ENCODE measurements at places on chromosomes 3 and 15.

DNA sequence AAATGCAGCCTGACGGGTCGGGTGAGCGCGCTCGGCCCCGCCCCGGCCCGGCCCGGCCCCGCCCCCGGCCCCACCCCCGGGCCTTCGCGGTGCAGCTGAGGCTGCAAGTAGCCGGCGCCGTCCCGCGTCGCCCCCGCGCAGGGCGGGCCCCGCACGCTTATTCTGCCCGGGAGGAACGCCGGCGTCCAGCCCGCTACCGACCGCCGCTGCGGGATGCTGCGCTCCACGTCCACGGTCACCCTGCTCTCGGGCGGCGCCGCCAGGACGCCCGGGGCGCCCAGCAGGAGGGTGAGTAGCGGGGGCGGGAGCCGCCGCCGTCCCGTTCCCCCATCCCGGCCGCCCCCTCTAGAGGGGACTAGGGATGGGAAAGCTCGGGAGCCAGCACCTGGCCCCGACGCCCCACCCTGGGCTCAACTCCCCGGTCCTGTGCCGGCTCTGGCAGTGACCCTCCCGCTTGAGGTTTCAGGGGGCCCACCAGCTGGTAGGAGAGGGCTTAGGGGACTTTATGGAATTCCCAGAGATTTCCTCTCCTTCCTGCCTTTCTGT, at the start of gene MYZAP:
TSS of gene MYZAP (plus strand) at position 83 of the 546 bp plus-strand sequence. CDS start at position 214, 131 bp downstream.
- peaks cover 37% of the 10 kb centered on the region for H3K4me1 ChIP-seq
- peak; percentile 83 for ATAC-seq
- H3K27ac ChIP-seq = peak within 1 kb of the TSS; percentile 58
- peak within 1 kb of the TSS; percentile 73 for H3K4me3 ChIP-seq
- peaks cover 24% of the 10 kb centered on the region for H3K27me3 ChIP-seq

DNA sequence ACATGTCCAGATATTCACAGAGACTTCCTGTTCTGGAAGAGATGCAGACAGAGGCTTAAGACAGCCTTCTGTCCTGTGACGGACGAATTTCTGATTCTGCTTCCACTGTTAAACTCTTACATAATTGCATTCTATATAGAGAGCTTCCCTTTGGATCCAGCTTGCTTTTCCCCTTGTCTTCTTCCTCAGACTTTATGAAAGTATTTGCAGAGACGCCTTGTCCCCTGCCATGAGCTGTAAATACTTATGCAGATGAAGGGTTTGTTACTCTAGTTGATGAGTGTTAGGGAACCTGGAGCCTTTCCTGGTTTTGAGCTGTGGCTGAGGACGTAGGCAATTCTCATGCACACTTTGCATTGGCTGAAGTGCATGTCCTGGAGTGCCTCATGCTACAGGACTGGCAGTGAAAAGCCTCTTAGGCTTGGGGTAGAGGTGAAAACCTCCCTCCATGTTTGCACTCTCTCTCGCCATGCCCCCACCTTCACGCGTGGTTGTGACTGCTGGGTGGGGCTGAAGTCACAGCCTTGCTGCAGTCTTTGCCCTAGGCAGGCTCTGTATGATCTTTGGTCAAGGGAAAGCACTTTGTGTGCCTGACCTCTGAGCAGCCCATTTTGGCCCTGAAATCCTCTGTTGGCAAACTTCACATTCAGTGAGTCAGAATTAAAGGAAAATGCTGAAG, 286.6 kb downstream of the PTPRG start:
- ATAC-seq = no peak
- no peak overlapping the region for H3K27ac ChIP-seq
- H3K4me1 ChIP-seq = no peaks in the 10 kb centered on the region
- H3K4me3 ChIP-seq = no peak overlapping the region
- H3K36me3 ChIP-seq = no peaks in the 10 kb centered on the region

DNA sequence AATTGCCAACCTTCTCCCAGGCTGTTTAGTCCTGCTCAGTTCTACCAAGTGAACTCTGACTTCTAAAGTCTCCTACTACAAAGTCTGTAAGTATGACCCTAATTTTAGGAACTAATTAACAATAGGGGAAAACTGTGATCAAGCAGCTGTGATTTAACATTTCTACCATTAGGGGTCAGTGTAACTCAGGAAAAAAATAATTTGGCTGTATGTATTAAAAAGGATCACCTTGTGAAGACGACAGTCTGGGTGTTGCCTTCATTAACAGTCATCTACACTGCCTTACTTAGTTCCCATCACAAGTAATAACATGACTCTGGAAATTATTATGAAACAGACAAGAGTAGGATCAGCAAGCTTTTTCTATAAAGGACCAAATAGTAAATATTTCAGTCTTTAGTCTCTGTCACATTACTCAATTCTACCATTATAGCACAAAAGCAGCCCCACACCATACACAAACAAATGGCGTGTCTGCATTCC, 4.2 kb upstream of the NPHP3 start:
- H3K4me3 ChIP-seq = no peak overlapping the region
- no peaks in the 10 kb centered on the region for H3K36me3 ChIP-seq
- peaks cover 14% of the 10 kb centered on the region for H3K4me1 ChIP-seq
- ATAC-seq = no peak
- H3K27me3 ChIP-seq = no peaks in the 10 kb centered on the region

- H3K27ac ChIP-seq = no peak overlapping the region
- H3K4me1 ChIP-seq = peaks cover 62% of the 10 kb centered on the region
- ATAC-seq = no peak
- H3K27me3 ChIP-seq = no peaks in the 10 kb centered on the region
- peaks cover 27% of the 10 kb centered on the region for H3K36me3 ChIP-seq
Observed at GRCh38 chr15:90585863-90586262, 56.1 kb downstream of the CRTC3 start.

- H3K36me3 ChIP-seq = no peaks in the 10 kb centered on the region
- no peak overlapping the region for H3K27ac ChIP-seq
- H3K27me3 ChIP-seq = no peaks in the 10 kb centered on the region
- no peak overlapping the region for H3K4me3 ChIP-seq
- H3K4me1 ChIP-seq = no peaks in the 10 kb centered on the region
Observed at GRCh38 chr15:77517579-77517978, 96.9 kb downstream of the HMG20A start.

DNA sequence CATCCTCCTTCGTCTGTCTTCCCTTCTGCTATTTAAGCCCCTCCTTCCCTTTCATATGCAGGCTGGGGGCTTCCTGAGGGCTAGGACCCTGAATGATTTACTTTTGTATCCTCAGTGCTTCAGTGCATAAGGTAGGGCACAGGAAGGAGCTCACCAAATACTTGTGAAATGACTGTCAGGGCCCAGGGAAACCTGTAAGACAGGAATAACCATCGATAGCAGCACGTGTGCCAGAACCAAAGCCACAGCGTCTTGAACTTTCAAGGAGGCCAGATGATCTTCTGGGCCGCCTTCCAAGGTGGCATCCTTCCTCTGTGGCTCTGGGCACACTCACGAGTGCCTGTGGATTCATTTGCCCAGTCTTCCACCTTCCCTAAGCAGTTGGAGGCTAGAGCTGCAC, 3.9 kb downstream of the TMED3 start:
- no peak overlapping the region for H3K27ac ChIP-seq
- no peaks in the 10 kb centered on the region for H3K27me3 ChIP-seq
- peaks cover 37% of the 10 kb centered on the region for H3K4me1 ChIP-seq
- H3K4me3 ChIP-seq = no peak overlapping the region
- ATAC-seq = no peak
- peaks cover 63% of the 10 kb centered on the region for H3K36me3 ChIP-seq

DNA sequence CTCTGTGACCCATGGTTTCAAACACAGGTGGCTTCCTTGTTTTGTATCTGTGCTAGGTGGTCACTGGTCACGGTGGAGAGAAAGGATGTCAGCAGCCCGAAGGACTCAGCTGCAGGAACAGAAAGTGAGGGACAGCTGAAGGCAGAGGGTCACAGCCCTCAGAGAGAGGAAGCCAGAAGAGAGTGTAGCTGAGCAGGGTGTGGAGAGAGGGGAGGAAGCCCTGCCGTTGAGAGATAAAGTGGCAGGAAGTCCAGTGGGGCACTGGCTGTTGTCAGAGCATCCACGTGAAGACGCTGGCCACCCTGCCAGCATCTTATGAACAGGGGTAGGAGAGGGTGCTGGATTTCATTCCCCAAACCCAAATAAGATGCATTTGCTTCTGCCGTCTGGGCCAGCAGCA, 36.9 kb downstream of the LIMD1 start:
- ATAC-seq = peak; percentile 68
- H3K4me3 ChIP-seq = no peak overlapping the region
- peaks cover 64% of the 10 kb centered on the region for H3K4me1 ChIP-seq
- H3K36me3 ChIP-seq = peaks cover 22% of the 10 kb centered on the region

DNA sequence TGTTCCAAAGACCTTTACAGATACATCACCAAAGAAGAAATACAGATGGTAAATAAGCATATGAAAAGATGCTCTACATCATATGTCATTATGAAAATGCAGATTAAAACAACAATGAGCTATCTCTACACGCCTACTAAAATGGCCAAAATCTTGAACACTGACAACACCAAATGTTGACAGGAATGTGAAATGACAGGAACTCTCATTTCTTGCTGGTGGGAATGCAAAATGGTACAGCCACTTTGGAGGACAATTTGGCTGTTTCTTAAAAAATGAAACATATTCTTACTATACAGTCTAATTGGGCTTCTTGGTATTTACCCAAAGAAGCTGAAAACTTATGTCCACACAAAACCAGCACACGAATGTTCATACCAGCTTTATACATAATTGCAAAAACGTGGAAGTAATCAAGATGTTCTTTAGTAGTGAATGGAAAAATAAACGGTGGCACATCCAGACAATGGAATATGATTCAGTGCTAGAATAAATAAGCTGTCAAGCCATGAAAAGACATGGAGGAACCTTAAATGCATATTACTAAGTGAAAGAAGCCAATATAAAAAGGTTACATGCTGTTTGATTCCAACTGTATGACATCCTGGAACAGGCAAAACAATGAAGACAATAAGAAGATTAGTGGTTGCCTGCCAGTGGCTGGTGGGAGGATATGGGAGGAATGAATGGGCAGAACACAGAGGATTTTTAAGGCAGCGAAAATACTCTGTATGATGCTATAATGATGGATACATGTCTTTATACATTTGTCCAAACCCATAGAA, 81.3 kb upstream of the NEDD4 start:
- no peaks in the 10 kb centered on the region for H3K36me3 ChIP-seq
- no peak overlapping the region for H3K27ac ChIP-seq
- H3K27me3 ChIP-seq = no peaks in the 10 kb centered on the region
- H3K4me1 ChIP-seq = no peaks in the 10 kb centered on the region
- no peak overlapping the region for H3K4me3 ChIP-seq

DNA sequence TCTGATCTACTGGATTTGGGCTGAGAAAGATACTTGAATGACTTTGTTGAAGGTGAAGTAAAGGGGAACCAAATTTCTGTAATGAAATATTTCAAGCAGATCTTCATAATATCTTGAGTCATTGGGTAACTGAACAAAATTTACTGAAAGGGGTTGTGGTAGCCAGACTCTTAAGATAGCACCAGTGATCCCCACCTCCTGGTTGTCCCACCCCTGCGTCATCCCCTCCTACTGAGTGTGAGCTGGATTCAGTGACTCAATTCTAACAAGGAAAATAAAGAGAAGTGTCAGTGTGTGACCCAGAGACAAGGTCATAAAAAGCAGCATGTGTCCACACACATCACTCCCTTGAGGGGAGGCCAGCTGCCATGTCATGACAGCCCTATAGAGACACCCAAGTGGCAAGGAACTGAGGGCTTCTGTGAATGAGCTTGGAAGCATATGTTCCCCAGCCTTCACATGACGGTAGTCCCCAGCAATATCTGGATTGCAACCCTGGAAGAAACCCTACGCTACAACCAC, 107.1 kb downstream of the MECOM start:
- peaks cover 9% of the 10 kb centered on the region for H3K27me3 ChIP-seq
- no peak overlapping the region for H3K4me3 ChIP-seq
- ATAC-seq = no peak
- H3K4me1 ChIP-seq = no peaks in the 10 kb centered on the region

- H3K27me3 ChIP-seq = no peaks in the 10 kb centered on the region
- ATAC-seq = no peak
- no peak overlapping the region for H3K27ac ChIP-seq
Observed at GRCh38 chr3:104510131-104510849, 856.4 kb upstream of the ALCAM start.

GRCh38 chr3:36776436-36776835, 12.1 kb upstream of the DCLK3 start:
- H3K27ac ChIP-seq = no peak overlapping the region
- ATAC-seq = no peak
- H3K27me3 ChIP-seq = peaks cover 16% of the 10 kb centered on the region
- no peaks in the 10 kb centered on the region for H3K4me1 ChIP-seq
- H3K36me3 ChIP-seq = peaks cover 6% of the 10 kb centered on the region

GRCh38 chr3:71110385-71111222, 472.9 kb downstream of the FOXP1 start:
- H3K4me3 ChIP-seq = no peak overlapping the region
- H3K27ac ChIP-seq = peak overlapping the region; percentile 91
- H3K36me3 ChIP-seq = peaks cover 74% of the 10 kb centered on the region
- H3K27me3 ChIP-seq = no peaks in the 10 kb centered on the region
- peaks cover 77% of the 10 kb centered on the region for H3K4me1 ChIP-seq

- no peaks in the 10 kb centered on the region for H3K4me1 ChIP-seq
- H3K36me3 ChIP-seq = peaks cover 6% of the 10 kb centered on the region
- no peak overlapping the region for H3K4me3 ChIP-seq
- H3K27me3 ChIP-seq = peaks cover 80% of the 10 kb centered on the region
- H3K27ac ChIP-seq = no peak overlapping the region
Observed at GRCh38 chr3:51904034-51904823, 1.1 kb upstream of the IQCF1 start.
